Upper lobe of left lung (tissue), 6 donors: ENCODE measurements at places on chromosomes 6 and 20.
A peak's percentile ranks its signal among the peaks of the same experiment; 100 is the strongest.

GRCh38 chr20:50320005-50320900 is 129.6 kb downstream of the CEBPB start:
- DNase-seq = no peak

DNA sequence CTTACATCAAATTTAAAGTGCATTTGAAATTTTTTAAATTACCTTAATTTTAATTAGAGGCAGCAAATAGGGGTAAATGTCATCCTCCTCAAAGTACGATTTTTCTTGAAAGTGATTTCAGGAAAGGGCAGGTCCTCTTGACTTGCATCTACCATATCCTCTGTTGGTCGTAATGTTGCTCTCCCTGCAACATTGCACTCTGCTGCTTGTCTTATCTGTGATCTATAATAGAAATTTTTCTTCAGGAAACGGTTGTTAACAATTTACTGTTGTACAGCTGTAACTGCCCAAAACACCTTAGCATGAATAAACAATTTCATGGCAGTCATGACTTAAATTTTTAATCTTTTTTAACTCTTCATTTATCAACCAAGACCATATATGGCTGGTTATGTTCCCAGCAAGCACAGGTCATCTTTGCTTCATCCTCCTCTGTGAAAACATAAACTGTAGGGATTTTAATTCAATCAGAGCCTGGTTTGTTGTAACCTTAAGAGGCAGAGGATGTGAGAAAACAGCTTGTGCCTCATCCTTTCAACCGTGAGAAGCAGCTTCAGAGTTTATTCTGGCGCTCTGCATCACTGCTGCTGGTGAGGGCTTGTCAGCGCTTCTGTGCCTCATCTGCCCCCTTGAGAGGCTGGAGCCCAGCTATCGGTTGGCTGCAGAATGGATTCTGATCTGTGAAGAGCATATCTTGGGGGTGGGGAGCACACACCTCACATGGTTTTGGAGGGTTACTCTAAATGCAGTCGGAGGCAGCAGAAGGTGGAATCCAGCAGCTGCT is 56.0 kb downstream of the CTNNBL1 start:
- no peak for DNase-seq

- peak; percentile 31 for DNase-seq
These were observed 2.5 kb downstream of the NCOA7 start for GRCh38 chr6:125793280-125793679.

DNA sequence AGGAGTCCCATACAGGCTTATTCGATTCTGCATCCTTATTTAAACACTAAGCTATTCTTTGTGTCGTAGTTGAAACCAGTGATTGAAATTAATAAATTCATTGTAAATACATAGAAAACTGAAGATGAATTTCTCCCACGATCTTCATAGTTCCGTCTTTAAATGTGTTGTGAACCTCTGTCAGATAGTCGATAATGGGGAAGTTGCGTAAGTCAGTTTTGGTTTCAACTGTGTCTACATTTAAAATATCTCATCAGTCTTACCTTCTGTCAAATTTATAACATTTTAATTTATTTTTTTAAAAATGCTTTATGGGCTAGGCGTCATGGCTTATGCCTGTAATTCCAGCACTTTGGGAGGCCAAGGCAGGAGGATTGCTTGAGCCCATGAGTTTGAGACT is 12.7 kb downstream of the STX11 start:
- DNase-seq = no peak

- no peak for DNase-seq
These were observed 317.1 kb upstream of the FERMT1 start for GRCh38 chr20:6439737-6440442.

DNA sequence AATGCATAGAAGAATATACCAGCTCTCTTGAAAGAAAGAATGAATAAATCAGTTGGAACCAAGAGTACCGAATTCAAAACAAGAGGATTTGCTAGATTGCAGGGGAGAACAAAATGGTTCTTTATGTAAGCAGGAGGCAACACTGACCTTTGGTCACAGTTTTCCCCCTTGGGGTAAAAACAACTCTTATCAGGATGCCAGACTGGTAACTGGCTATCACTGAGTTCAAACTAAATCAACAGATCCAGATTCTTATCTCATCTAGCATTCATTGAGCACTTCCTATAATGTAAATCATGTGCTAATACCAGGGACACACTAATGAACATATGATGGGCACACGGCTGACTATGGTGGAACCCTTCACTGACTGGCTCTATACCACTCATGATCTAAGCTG is 4.8 kb upstream of the IL17F start:
- DNase-seq = no peak

- DNase-seq = peak; percentile 65
These were observed 75.2 kb upstream of the CD93 start for GRCh38 chr20:23161244-23161891.

- DNase-seq = peak; percentile 91
These were observed 9.3 kb upstream of the ID1 start for GRCh38 chr20:31595654-31596411.

DNA sequence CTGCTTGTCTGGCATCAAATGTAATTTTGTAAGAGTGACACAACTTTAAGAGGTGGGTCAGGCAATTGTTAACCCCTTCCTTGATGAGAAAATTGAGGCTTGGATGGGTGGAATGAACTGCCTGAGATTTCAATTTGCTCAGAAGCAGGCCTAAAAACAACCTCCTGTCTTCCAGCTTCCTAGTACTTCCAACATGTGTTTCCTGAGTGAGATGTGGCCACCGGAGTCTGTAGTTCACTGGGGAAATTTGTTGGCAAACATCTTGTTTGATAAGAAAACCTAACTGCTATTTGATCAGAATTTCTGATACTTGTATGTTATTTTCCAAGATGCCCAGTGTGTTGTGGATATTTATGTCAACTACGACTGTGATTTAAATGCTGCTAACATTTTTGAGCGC is 51.3 kb downstream of the ARFGEF2 start:
- DNase-seq = no peak

GRCh38 chr6:93496548-93496947 is 77.2 kb upstream of the EPHA7 start:
- no peak for DNase-seq
